ENCODE measurements at places on chromosomes 6 and 20.

DNA sequence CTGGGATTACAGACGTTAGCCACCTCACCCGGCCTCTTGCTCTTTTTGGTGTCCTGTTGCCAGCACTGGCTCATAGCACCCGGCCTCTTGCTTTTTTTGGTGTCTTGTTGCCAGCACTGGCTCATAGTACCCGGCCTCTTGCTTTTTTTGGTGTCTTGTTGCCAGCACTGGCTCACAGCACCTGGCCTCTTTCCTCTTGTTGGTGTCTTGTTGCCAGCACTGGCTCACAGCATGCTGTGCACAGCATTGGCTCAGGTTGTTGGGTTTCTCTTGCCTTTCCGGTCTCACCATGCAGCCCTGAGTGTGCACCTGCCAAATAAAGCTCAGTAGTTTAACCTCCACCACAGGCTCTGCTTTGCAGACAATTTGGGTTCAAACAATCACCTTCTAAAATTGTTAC is 208.2 kb downstream of the THBS2 start:
- DNase-seq: no peak

GRCh38 chr6:109961611-109962041 is 16.5 kb upstream of the GPR6 start:
- no peak for DNase-seq

DNA sequence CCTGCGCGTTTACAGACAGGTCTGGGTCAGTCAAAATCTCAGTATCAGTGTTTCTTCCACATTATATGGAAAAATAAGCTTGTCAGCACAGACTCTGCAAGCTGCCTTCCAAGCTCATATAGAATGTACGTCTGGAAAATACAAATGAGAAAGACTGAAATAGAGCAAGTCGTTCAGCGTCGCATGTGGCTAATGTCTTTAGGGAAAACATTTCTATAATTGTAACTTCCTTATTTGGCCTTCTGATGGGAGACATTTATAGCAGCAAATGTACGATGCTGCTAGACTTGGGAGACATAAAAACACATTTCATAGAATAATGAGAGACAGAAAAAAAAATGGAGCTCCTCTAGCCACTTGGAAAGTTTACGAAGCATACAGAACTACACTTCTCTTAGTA is 122.2 kb downstream of the KIF16B start:
- no peak for DNase-seq

GRCh38 chr6:320351-321157 is 28.3 kb downstream of the DUSP22 start:
- DNase-seq: no peak

GRCh38 chr20:50746138-50746940 is 15.0 kb downstream of the PARD6B start:
- DNase-seq: no peak

DNA sequence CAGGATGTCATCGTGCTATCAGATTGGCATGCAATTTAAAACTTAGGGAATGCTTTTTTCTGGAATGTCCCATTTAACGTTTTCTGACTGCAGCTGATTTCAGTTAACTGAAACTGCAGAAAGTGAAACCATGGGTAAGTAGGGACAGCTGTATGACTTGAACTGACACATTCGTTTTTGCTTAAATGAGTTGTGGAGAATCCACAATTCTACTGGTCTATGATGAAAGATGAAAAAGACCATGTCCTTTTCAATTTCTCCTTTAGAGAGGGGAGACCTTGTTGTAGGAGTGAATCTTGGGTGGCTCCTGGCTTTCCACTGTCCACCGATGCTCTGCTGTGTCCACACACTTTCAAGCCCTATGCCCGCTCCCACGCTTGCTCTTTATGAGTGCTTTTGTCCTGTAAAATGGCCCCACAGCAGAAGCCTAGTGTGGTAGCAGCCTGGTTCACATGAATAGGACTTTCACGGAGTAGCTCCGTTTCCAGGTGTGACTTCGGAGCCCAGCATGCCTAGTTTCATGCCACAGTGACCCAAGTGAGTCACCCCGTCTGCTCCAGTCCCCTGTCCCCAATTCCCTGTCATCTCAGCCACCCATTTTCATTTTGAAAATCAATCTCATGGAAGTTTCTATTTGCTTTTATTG is 21.9 kb downstream of the DYNLT1 start:
- DNase-seq: no peak

DNA sequence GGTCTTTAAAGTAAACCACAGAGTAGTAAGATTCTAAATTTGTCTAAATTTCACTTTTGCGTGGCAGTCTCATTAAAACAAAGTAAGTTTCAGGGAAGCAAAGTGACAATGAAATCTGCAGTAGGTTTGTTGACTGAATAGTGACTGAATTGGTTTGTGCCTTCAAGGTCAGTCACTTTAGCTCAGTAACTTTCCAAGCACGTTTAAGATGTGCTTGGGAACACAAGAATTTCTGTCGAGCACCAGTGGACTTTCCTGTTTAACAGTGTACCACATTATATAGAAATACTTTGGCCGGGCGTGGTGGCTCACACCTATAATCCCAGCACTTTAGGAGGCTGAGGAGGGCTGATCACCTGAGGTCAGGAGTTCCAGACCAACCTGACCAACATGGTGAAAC is 1.7 kb upstream of the CD24 start:
- no peak for DNase-seq

GRCh38 chr6:142746524-142746923 is 198.5 kb downstream of the HIVEP2 start:
- DNase-seq: peak; percentile 23

GRCh38 chr6:165183496-165184140 is 125.8 kb downstream of the C6orf118 start:
- DNase-seq: no peak

GRCh38 chr6:67880939-67881705 is 754.0 kb upstream of the ADGRB3 start:
- no peak for DNase-seq

- DNase-seq: no peak
These were observed 407.0 kb upstream of the SOX4 start for GRCh38 chr6:21186479-21187055.

- no peak for DNase-seq
These were observed 28.0 kb downstream of the FRMD1 start for GRCh38 chr6:168050881-168051586.

DNA sequence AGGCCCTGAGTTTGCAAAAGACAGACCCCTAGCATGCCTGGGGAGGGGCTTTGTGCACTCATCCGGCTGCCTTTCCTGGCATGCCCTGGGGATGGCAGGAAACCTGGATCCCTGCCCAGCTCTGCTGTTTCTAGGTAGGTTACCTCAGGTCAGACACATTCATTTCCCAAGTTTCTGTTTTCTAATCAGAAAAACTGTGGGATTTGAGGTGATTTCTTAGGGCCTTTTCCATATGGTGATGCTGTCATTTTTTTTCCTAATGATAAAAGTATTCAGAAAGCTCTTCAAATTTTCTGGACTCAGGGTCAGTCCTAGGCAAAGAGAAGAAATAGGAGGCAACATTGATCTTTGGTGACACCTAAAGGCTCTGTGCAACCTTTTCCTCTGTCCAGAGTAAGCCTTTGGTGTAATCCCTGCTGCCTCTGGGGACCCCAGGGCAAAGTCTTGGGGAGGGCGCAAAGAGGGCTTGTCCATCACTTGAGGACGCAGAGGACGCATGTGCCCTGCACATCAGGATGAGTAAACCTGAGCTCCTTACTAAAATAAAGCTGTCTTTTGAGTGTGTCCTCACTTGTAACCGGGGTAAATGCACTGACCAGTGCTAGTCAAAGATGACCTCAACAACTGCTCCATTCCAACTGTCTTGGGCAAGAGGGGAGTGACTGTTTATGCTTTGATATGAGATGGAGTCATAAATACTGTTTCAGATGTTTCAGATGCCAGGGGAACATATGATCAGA is 13.5 kb upstream of the TRAM2 start:
- no peak for DNase-seq

DNA sequence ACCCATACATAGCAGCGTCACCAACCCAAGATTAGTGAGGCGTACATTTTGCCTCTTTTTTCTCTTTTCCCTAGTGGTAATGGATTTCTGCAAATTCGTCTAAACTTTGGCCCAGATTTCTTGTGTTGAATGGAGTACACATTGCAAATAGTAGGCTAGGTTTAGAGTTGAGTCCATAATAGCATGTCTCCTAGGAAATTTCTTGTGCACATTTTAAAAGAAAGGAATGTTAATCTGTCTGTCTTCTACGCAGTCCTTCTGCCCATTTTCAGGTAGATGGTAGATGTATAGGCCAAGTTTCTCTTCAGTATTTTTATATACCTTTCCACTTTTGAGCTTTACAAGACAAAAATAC is 15.7 kb downstream of the TAB2 start:
- DNase-seq: no peak

Data from activated CD8-positive, alpha-beta memory T cell treated with anti-CD3 and anti-CD28 coated beads, Interleukin-2, amount 50 U/mL, for 4 hours (primary cell).